ENCODE measurements at places on chromosomes 12 and 14.

- no peak for DNase-seq
Observed at GRCh38 chr12:24483732-24484131, 465.2 kb downstream of the BCAT1 start.

GRCh38 chr14:92880851-92881250 is 42.1 kb upstream of the CHGA start:
- DNase-seq: no peak

- DNase-seq: no peak
Observed at GRCh38 chr12:45215419-45216229, at the start of gene ANO6. Gene ANO6, plus strand, starts transcription at chr12:45216095. Its CDS starts 227 bp downstream, at chr12:45216322.

DNA sequence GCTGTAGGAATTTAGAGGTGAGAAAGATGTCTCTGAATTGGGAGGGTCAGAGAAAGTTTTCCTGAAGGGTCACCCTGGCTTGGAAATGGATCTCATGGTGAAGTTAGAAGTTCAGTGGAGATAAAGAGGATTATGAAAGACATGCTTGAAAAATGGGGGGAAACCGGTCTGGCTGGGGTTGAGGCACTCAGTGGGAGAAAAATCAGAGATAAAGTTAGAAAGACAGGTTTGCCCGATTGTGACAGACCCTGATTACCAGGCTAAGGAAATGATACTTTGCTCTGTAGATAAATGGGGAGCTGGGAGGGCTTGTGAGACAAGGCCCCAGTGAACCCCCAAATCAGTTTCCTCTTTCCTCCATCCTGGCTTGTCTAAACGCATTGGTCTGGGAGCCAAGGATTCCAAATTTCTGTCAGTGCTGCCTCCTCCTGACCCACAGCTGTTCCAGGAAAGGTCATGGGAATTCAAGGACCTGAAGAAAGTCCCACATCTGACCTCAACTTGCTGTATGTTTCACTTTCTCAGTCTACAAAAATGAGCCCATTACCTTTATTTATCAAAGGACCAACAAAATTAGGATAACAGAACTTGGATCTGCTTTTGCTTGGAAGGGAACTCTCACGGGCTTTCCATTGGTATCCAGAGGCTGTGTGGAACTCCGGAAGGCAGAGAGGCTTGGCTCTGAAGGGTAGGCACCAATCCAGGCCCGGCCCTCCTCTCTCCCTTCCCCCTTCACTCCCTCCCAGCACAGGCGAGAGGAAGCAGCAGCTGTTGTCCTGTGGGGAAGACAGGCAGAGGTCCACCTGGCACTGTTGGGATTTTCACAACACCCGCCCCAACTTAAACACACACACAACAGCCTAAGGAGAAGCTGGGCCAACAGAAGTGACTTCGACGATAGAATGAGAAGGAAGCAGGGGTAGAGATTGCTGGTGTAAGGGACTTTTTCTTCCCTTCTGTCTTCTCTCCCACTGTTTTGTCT is 3.4 kb upstream of the RNASE7 start:
- DNase-seq: no peak

DNA sequence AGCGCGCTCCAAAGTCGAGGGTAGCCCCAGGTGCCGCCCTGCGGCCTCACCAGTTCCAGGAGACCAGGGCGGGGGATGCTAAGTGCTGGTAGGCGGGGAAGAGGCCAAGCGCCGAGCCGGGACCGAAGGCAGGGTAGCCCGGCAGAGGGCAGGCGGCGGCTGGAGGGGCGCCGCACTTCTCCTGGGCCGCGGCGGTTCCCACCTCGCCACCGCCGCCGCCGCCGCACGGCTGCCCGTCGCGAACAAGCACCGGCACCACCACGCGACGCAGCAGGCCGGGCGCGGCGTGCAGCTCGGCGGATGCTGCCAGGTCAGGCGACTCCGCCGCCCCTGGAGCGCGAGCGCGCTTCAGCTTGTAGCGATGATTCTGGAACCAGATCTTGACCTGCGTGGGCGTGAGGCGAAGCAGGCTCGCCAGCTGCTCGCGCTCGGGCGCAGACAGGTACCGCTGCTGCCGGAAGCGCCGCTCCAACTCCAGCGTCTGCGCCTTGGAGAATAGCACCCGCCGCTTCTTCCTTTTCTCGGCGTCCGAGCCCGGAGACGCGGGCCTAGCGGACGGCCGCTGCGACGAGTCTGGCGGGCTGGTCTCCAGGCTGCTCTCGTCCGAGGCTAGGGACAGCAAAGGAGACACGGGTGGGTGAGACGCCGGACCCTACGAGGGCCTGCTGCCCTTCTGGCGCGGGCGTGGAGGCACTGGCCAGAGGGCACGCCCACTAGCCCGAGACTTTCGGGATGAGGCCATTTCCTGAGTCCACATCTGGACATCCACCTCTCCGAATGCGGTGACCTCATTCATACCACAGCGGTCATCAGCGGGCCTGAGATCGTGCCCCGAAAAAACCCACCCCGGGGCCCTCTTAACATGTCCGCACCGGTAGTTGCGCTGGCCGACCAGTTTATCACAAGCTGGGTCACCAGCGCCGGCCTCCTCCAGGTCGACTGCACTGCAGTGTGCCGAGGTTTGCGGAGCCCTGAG is 1.3 kb downstream of the NKX2-8 start:
- DNase-seq: no peak

- DNase-seq: no peak
Observed at GRCh38 chr12:89155826-89156225, 196.5 kb downstream of the DUSP6 start.

GRCh38 chr12:90836689-90837088 is 118.3 kb downstream of the CCER1 start:
- no peak for DNase-seq

- DNase-seq: peak; percentile 76
Observed at GRCh38 chr12:71746974-71747611, 7.6 kb upstream of the RAB21 start.

DNA sequence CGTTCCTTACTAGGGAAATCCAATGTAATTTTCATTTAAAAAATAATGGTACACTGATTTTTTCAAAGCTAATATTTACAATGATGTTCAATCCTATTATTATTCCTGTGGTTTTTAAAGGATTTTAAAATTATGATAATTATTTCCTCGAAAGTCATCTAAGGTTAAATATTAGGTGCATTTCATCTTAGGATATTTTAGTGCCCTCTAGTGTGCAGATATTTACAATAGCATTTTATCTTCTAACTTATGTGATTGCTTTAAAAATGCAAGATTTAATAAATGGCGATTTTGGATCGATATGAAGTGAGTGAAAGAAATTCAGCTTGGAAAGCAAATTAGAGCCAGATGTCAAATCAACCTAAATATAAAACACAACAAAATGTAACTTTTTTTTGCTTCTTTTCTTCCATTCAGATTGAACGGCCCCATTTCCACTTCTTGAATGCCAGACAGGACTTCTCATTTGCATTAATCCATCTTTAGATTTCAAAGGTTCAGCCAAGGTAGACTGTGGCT is 293.5 kb downstream of the SLC6A15 start:
- DNase-seq: no peak

- DNase-seq: no peak
Observed at GRCh38 chr14:81884382-81884781, 350.7 kb upstream of the SEL1L start.

DNA sequence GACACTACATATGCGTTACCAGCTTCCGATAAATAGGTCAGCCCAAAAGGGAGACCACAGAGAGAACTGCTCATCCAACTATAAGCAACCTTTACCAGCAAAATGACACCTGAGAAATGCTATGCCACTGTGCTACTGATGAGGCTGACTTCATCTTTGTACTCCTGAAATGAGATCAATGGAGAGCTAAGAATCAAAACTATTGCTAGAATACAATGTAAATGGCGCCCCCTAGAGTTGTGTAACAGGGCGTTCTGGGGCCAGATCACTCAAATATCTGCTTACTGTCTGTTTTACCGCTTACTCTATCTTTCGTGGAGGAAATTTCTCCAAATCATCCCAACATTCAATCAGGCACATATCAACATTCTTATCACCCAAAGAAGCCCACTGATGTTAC is 4.6 kb downstream of the ZNF384 start:
- peak; percentile 79 for DNase-seq

- DNase-seq: no peak
Observed at GRCh38 chr14:106528717-106529116, 1002.3 kb downstream of the TMEM121 start.

DNA sequence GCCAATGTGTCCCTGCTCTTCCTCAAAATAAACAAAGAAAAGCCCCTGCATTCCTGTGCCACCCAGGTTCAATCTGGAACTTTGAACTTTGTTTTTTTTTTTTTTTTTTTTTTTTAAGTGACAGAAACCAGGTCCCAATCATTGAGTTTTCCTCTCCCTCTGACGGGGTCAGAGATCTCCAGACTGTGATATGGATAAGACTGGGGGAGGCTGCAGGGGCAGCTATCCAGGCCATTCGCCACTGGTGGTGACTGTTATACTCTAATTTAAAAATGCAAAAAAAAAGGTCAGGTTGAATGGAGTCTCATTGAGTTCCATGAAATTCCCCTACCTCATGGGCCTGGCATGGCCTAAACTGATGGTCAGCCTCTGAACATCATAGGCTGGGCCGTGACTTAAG is 57.0 kb downstream of the TMX1 start:
- DNase-seq: no peak

GRCh38 chr14:101772770-101773169 is 11.3 kb downstream of the PPP2R5C start:
- DNase-seq: no peak

- DNase-seq: no peak
Observed at GRCh38 chr12:31874961-31875608, 84.1 kb upstream of the RESF1 start.
